T-helper 2 cell (primary cell): ENCODE measurements at places on chromosomes 12 and 14.

- DNase-seq: no peak
Measured at GRCh38 chr14:91167380-91167770, 53.5 kb downstream of the DGLUCY start.

DNA sequence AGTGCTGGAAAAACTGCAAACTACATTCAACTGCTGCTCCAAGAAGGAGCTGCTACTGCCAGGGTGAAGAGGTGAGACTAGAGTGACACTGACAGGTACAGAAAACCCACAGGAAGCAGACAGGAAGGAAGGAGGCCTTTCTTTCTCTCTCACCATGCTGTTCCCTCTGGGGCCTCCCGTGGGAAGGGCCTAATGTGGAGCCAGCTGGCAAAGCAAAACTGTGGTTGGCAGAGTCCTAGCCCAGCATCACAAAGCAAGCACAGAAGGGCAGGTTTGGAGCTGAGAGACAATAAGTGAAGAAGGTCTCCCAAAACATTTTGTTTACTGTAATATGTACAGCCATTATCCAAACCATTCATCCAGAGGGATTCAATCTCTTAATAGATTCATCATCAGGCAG is 122.5 kb upstream of the MAX start:
- no peak for DNase-seq

DNA sequence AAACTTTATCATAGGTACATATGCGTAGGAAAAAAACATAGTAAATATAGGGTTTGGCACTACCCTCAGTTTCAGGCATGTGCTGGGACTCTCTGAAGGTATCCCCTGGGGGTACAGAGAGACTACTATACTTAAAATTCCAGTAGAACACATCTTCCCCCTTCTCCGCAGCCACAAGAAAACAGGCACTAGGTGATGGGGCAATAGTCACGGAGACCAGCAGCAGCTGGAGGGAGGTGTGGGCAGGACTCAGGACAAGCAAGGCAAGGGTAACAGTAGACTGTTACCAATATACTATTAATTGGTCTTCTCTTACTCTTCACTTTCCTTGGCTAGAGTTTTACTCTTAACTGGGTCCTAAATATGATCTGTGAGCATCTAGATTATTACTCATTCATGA is 4.6 kb upstream of the PAPOLA start:
- no peak for DNase-seq

DNA sequence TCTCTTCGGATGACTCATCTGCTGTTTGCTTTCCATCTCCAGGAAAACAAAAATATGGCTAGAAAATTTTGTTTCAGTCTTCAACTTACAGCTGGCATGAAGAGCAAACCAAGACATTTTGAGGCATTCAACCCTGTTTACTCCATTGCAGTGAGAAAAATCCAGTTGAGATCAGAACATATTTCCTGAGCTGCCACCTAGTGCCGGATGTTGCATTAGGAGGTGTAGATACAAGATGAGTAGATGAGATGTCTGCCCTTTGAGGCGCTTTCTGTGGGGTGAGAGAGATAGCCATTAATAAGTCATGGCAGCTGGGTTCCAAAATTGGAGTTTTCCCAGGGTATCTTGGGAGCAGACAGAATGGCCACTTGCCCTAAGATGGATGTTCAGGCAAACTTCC is 171.1 kb downstream of the PRKCH start:
- DNase-seq: no peak

- DNase-seq: no peak
Measured at GRCh38 chr12:84136862-84137367, 775.7 kb downstream of the SLC6A15 start.

DNA sequence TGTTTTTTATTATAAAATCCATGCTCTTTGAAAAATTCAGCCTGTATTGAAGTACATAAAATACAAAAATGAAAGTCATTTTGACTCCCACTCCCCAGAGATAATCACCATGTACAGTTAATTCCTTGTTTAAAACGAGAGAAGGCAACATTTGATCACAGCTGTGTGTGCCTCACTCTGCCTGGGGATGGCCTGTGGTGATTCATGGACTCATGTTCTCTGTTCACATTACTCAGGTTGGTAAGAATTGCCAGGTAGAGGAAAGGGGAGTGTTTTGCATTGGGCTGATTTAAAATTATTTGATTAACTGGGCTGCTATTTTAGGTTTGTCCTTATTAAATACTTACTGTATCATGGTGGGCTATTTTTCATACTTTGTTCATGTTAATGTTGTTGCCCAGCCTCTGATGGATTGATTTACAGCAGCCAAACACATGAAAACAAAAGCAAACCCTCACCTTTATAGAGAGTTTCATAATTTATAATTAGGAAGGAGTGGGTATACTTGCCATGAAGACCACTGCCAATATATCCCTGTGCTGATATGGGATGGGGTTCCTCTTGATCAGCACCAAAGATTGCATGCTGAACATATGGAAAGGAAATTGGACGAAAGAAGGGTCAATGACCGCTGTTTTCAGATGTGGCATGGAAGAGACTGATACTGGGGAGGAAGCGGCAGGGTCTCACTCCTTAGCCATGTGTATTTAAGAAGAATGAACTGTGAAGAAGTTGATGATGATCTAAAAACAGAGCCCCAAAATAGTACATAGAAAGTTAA is 3.0 kb downstream of the ZBTB1 start:
- no peak for DNase-seq

- no peak for DNase-seq
Measured at GRCh38 chr12:66144791-66145754, 14.5 kb upstream of the LLPH start.

DNA sequence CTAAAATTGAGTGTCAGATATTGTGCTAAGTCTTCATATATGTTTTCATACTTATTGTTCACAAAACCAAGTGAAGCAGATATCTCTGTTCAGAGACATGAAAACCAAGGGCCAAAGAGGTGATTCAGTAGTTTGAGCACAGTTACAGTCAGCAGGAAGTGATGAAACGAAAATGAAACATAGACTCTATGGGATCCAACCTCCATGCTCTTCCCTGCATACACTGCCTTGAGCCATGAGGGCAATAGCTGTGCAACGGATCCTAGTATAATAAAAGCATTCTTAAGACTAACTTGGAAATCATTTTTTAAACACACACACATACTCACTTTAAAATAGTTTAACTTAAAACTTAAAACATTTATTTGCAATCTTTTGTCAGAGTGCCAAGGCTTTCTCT is 27.9 kb downstream of the ESR2 start:
- no peak for DNase-seq

GRCh38 chr12:92509156-92509738 is 193.5 kb upstream of the PLEKHG7 start:
- DNase-seq: no peak

DNA sequence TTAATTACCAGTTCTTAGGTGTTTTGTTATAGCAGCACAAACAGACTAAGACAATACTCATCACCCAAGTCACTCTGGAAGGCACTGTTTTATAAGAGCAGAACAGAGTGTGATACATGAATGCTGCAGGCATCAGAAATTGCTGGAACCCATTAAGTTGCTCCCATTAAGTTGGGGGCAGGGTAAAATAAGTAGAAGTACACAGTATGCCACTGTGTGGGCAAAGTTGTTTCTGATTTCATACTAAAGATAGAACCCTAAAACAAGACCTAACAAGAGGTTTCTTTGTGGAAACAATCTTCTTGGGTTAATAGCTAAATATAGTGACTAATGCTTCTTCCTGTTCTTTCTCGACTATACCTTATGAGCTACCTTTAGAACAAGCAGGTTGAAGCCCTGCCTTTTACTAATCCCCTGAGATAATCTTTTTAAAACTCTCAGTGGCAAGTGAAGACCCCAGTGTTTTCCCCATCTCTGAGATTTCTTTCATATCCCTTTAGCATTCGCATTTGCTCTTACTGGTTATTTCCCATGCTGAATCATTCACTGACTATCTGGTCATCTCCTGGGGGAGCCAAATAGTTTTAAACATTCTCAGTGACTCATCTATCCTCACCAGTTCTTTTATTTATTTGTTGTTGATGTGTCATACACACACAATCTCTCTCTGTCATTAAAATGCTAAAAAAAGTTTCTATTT is 52.3 kb downstream of the SOCS2 start:
- DNase-seq: no peak

DNA sequence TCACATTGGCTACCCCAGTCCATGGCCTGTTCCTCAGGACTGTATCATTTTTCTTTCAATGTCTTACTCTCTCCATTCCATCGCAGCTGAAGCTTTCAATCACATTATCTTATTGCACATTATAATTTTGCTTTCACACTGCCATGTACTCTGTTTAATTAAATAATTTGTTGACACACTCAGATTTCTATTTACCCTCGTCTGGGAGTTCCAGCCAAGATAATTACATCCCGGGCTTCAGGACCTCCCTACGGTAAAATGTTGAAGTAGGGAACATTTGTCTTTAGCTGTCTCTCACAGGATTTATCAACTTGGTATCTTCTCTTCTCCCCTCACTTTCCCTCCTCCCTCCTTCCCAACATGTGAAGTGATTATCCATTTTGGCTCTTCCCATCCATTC is 177.2 kb upstream of the RASSF8 start:
- DNase-seq: no peak

GRCh38 chr12:47817272-47818006 is 2.3 kb downstream of the HDAC7 start:
- no peak for DNase-seq

- DNase-seq: no peak
Measured at GRCh38 chr12:63937378-63938316, 93.1 kb downstream of the SRGAP1 start.

- no peak for DNase-seq
Measured at GRCh38 chr14:74934476-74935359, 11.7 kb upstream of the RPS6KL1 start.

DNA sequence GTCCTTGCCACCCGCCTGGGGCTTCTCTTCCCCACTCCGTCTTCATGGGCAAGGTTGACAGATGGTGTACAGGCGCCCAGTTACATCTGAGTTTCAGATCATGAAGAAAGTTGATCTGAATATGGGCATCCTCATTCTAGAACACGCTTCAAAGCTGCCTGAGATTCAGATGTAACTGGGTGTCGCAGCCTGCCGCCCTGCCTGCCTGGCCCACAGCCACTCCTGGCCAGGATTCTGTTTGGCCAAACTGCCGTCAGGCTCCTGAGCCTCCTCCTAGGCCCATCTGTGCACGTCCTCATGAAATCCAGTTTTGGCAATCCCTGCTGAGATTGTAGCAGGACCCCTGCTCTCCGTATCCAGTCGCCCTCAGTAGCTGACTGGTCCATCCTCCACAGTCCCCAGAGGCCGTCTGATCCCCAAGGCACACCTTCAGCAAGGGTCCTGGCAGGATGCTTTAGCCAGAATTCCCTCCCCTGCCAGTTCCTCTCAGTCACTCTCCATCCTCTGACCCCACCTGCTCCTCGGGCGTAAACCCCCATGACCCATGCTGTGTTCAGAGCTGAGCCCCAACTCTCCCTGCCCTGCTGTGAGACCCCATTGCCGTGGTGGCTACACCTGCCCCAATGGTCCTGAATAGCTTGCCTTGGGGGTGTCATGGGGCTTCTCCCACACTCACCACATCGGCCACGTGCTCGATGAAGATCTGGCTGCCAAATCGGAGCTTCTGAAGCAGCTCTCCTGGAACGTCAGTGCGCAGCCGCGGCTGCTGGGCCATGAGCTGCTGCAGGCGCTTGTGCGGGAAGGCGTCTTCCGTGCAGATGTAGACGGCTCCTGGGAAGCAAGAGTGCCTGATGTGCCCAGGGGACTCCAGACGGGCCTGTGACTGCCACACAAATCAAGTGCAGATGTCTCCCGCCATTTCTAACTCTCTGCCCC is 12.5 kb downstream of the XRCC3 start:
- DNase-seq: no peak

DNA sequence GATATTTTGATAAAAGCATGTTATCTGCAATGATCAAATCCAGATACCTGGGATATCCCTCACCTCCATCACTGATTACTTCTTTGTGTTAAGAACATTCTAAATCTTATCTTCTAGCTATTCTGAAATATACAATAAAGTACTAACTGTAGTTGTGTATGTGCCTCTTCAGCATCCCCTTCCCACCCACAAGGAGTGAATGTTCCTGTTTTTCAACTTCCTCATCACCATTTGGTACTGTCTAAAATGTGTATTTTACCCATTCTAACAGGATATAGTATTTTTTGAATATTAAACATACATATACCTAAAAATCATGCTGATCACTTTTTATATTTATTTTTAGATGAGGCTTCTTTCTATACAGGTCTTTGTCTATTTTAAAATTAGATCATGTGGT is 1252.6 kb downstream of the TMEM121 start:
- no peak for DNase-seq

- DNase-seq: no peak
Measured at GRCh38 chr12:34625116-34625515, 602.8 kb downstream of the ALG10 start.

DNA sequence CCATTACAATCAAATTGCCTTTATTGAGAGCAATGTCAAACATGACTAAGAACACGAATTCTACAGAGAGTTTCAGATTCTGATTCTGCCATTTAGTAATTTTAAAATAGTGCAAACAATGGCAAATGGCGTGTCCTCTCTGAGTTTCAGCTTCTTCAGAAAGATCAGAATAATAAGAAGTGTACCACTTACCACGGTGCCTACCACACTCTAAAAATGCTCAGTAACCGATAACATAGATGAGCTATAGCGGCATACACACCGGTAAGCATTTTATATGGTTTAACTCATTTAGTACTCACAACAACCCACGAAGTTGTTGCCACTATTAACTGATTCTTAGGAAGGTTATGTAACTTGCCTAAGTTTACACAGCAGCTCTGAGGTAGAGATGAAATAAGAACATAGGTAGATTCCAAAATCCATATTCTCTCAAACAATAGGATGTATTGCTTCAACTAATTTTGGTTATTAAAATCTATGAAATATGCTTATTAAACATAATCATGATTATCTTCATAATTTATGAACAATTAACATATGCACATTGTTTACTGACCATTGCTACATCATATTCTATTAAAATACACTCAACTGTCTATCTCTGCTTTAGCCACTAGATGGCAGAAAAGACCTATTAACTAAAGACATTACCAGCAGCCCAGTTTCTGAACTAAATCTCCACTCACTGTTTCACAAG is 38.3 kb downstream of the SLC6A15 start:
- no peak for DNase-seq

- DNase-seq: no peak
Measured at GRCh38 chr14:71311061-71311460, 403.8 kb downstream of the PCNX1 start.

DNA sequence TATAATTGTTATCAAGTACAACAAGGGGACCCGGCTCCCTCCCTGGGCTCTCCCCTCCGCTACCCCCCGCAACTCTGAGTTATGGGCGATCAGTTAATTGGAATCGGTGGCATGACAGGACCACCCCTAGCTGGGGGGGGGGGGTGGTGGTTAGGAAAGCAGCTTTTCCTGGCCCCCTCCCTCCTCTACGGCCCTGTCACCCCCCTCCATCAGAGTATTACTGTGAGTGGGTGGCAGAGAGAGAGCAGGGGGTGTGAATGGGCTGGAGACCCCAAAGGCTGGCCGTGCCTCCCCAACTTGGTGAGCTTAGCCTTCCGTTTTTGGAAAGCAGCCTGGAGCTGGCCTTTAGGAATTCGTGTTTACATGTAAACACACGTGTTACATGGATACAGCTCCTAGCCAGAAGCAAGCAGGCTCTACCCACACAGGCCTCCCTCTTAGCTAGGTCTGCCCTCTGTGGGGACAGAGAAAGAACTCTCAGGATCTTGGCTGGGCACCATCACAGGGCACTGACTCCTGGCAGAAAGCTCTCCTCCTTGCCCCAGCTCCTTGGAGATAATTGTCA is 1.1 kb upstream of the HOXC4 start:
- no peak for DNase-seq

GRCh38 chr12:123231931-123232330 is 1.0 kb downstream of the MPHOSPH9 start:
- no peak for DNase-seq

GRCh38 chr12:112341046-112341825 is 41.0 kb downstream of the HECTD4 start:
- DNase-seq: no peak
